ENCODE measurements at places on chromosomes 12 and 14. TPM values are rescaled to one million over a fixed set of nuclear protein-coding genes. Genes with fewer than 3 reads are reported as not detected.

PROX2 gene
- 0.28 TPM for total RNA-seq

AQP2 gene
- total RNA-seq = not detected

HHIPL1 gene
- 0.17 TPM for total RNA-seq

CKAP4 gene
- 3.9 TPM for total RNA-seq

KRT5 gene
- total RNA-seq = not detected

MAP3K9 gene
- 8.9 TPM for total RNA-seq

SMIM41 gene
- not detected for total RNA-seq

THAP2 gene
- total RNA-seq = 5.7 TPM

GCH1 gene
- total RNA-seq = 46.4 TPM

KLRD1 gene
- 19.8 TPM for total RNA-seq
